Stimulated activated CD4-positive, alpha-beta T cell treated with anti-CD3 and anti-CD28 coated beads, Interleukin-4, amount 100 ng/mL, for 4 hours (primary cell): ENCODE measurements at places on chromosomes 4 and X.

DNA sequence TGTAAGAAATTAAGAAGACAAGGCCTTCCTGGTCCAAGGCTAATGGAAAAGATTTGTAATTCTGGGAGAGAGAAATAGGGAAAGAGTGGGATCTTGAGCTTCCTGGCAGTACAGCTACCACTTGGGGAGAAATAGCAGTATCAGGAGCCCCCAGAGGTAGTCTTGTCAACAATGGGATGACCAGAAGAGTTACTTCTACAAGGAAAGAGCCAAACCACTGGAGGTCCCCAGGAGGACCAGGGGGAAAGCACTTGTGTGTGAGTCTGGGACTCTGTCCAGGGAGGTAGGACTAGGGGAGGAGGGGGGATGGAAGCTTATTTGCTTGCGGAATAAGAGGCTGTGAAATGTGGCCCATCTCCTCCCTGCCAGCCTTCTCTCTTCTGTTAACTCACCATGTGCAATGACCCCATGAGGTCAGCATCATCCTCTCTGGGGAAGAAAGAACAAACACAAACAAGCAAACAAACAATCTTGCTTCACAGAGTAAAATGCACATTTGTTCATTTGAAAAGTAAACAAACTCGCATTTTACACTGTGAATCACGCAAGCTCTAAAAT, 160.1 kb downstream of the STK32B start:
- DNase-seq = no peak

- DNase-seq = no peak
These were observed 466 bp upstream of the SLC39A8 start for GRCh38 chr4:102345795-102346100.

DNA sequence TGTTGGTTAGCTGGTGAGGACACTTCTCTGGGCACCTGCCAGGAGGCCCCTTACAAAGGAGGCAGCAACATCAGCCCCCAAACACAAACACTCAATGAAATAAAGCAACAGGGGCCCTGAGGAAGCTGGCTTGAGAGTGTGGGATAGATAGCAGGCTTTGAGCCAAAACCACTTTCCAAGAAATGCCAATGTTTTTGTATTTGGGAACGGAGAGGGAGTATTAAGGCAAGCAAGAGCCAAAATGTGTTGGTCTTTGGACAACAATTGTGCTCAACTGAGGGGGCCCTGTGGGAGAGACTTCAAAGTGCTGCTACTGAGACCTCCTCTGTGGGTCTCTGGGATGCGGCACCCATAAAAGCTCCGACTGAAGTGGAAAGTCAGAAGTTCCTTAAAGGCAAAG, 41.0 kb downstream of the RAI2 start:
- no peak for DNase-seq

DNA sequence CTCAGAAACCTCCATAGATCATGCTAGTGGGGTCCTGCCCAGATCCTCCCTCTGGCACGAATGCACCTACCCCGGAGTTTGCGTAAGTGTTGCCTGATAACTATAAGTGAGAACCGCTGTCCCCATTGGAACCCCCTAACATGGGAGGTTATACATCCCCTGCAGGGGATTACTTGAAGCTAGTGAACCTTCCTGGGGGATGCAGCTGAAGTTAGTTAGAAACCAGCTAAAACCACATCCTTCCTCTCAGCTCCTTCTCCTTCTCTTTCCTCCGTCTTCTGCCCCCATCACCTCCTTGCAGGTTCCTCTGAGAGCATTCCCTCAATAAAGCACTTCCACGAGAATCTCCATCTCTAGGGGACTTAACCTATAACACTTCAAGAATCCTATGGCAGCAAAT, 95.0 kb downstream of the ZNF827 start:
- DNase-seq = no peak

- DNase-seq = no peak
These were observed 53.5 kb downstream of the PAGE2 start for GRCh38 chrX:55142206-55142918.

DNA sequence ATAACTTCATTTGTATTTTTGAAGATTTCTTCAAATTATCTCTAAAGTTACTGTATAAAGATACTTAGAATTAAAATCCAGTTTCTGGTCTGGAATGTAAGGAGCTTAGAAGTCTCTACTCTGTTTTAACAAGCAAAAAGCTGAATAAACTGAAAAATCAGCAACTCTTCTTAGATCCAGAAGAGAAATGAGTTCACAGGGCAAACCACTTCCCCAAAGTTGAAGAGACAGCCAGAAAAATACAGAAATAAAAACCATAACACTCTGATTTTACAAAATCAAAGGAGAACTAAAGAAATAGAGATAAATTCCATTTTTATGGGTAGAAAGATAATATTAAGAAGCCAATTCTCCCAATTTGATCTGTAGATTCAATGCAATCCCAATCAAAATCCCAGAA, 1166.8 kb downstream of the ADGRL3 start:
- DNase-seq = no peak

GRCh38 chr4:125975861-125976397, 661.2 kb downstream of the FAT4 start:
- DNase-seq = no peak

- DNase-seq = no peak
These were observed 14.4 kb downstream of the UVSSA start for GRCh38 chr4:1361431-1361830.

GRCh38 chr4:124178449-124179021, 534.0 kb downstream of the ANKRD50 start:
- no peak for DNase-seq

DNA sequence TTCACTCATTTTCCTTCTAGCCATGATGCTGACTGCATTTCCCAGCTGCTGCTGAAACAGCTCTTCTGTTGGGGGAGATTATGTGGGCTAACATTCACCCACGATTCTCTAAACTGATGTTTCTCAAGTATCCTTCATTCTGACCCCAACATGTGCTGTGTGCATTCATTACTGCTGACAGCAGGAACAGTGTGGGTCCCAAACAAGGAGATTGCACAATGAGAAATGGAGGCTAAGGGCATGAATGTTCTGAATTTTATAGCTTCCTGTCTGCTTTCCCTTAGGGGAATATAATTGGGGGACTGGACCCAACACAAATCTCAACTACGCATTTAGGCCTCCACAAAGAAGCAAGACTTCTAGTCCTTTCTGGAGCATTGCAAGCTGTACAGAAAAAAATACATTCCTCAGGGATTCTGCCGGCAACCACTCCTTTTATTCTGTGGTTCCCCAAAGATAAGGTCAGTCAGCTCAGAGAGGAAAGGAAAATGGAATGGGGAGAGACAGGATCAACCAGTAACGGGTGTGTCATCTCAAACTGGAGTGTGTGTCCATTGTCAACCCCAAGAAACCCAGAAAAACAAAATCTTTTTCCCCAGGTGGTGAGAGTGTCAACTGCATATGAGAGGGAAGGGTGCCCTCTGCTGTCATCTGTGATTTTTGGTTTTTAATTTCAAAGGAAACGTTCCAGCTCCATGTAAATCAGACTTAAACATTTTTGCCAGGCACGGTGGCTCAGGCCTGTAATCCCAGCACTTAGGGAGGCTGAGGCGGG, 81.5 kb upstream of the EGFL6 start:
- DNase-seq = peak; percentile 7

DNA sequence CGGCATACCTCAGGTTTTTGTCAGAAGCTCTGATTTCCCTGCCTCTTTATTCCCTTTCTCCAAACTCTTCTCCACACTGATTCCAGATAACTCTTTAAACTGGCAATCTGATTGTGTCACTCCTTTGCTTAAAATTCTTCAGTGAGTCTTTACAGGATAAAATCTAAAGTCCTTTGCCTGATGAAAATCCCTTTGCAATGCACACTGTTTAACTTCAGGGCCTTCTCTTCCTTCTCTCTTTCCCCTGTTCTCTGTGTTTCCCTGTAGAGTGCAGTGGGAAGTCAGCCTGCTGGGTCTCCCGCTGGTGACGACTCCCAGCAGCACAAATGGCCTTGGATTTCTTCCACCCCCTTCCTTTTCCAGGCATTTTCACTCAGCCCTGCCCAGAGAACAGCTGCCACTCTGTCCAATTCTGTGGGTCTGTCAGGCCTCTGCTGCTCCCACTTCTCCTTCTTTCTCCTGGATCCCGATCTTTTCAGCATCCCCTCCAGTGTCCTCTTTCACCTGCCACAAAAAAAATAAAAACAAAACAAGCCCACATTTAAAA, 189.9 kb upstream of the NWD2 start:
- no peak for DNase-seq

DNA sequence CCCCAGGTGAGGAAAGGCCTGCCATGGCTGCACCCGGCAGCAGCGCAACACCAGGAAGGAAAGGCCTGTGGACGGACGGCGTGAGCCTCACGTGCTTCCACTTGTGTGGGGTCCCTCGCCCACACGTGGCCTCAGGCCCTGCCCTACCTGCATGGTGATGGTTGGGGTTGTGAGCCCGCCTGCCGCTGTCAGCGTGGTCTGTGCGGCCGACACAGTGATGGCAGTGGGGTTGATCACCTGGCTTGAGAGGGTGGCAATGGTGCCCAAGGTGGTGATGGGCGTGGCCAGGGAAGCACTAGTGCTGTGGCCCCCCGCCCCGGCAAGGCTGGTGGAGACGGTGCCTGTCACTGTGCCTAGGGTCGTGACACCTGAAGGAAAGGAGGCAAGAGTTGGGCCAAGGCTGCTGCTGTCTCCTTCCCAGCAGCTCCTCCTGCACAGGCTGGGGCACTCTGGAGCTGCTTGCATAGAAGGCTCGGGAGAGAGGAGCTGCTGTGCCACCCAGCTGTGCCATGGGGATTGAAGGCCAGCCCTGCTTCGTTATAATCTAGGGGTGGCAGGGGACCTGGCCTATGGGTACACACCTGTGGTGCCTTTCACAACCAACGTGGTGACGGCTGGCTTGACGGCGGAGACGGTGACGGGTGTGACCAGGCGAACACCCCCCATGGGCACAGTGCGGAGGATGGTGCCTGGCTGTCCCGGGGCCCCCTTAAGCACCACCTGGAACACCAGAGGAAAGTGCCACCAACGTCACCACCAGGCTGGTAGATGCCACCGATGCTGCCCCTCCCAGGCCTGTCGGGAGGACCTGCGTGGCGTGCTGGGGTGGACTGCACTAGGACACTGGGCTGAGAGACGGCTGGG, 11.8 kb upstream of the RENBP start:
- no peak for DNase-seq

DNA sequence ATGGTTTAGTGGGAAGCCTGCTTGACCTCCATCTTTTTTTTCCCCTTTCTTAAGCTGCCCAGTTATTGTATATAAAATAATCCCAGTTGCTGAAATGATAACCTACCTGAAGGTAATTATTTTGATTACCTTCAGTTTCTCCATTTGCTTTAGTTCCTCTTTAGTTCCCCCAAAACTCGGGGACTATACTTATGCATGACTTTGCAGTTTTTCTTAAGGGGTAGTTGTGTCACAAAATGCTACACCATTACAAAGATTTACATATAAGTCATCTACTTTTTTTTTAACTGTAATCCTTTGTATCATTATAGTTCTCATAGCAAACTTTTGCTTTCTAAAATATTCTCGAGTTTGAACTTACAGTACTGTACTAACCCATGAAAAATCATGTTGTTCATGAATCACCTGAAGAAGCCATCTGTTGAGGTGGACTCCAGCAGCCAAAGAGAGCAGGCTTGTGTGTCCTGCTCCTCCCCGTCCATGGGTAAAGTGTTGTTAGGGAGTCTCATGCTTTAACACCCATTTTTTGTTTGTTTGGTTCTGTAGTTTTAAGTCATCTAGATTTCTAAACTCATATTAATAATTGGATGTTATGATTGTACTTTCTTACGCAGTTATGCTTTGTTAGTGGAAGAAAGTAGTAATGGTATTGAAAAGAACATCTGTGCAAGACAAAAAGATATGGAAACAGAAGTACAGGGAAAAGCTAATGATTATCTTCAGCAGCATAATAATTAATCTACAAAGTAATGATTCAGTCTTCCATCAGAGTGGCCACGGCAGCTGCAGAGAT, 34.6 kb downstream of the HADH start:
- no peak for DNase-seq

DNA sequence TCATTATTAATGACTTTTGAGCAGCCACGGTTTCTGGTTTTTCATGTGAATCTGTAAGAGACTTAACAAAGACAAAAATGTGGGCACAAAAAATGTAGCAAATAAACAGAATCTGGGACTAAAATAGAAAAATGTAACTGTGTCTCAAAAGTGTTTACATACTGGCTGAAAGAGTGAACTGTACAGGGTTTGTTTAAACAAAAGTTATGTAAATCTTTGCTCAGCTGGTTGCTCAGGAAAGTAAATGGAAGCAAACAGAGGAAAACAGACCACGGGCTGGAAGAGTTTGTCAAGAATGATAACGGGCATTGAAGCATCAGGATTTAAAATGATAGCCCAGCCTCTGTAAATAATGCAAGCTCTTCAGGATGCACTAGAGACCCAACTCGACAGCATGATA, 921.8 kb upstream of the FTHL17 start:
- no peak for DNase-seq

GRCh38 chrX:41142130-41142910, 57.1 kb downstream of the USP9X start:
- DNase-seq = no peak

GRCh38 chrX:1420371-1420770, 28.5 kb upstream of the SLC25A6 start:
- DNase-seq = no peak
